ENCODE measurements at places on chromosomes 7 and 10. TPM values are rescaled to one million over a fixed set of nuclear protein-coding genes. Genes with fewer than 3 reads are reported as not detected.

Gene LIPN
- total RNA-seq: not detected

Gene PRR15
- total RNA-seq: not detected

GRCh38 chr7:2953099-2953498 is 90.6 kb downstream of the CARD11 start:
- H3K36me3 ChIP-seq: peaks cover 72% of the 10 kb centered on the region
- no peak overlapping the region for H3K27ac ChIP-seq
- H3K4me1 ChIP-seq: peaks cover 68% of the 10 kb centered on the region

GRCh38 chr7:29771081-29771816 is 35.1 kb upstream of the WIPF3 start:
- no peak overlapping the region for H3K4me3 ChIP-seq
- peaks cover 4% of the 10 kb centered on the region for H3K27me3 ChIP-seq
- H3K4me1 ChIP-seq: no peaks in the 10 kb centered on the region
- H3K27ac ChIP-seq: no peak overlapping the region
- no peak for DNase-seq

GRCh38 chr10:4459531-4459930 is 366.5 kb upstream of the AKR1E2 start:
- H3K27ac ChIP-seq: no peak overlapping the region
- no peak for DNase-seq
- H3K4me1 ChIP-seq: no peaks in the 10 kb centered on the region
- H3K36me3 ChIP-seq: no peaks in the 10 kb centered on the region
- no peak overlapping the region for H3K4me3 ChIP-seq

GRCh38 chr10:50470798-50471582 is 152.8 kb downstream of the SGMS1 start:
- no peak overlapping the region for H3K4me3 ChIP-seq
- H3K4me1 ChIP-seq: peaks cover 32% of the 10 kb centered on the region
- DNase-seq: no peak

DNA sequence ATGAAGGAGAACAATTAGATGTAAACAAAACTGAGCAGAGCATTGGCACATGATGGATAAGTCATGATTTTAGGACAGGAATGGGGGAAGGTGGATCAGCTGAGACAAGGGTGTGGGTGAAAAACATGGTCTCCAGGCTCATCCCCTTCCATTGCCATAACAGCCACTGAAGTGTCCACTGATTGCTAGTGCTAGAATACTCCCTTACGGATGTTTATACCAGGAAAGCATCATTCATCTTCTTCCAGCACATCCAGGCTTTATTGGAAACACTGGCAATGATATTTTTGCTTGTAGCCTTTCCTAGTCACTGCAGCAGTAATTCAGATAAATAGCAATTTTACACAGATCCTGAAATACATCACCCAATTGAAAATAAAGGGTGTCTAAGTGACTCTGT is 259.5 kb downstream of the PLXDC2 start:
- H3K4me1 ChIP-seq: no peaks in the 10 kb centered on the region
- no peak overlapping the region for H3K27ac ChIP-seq
- H3K4me3 ChIP-seq: no peak overlapping the region
- no peak for DNase-seq
- no peaks in the 10 kb centered on the region for H3K27me3 ChIP-seq
- no peaks in the 10 kb centered on the region for H3K36me3 ChIP-seq

DNA sequence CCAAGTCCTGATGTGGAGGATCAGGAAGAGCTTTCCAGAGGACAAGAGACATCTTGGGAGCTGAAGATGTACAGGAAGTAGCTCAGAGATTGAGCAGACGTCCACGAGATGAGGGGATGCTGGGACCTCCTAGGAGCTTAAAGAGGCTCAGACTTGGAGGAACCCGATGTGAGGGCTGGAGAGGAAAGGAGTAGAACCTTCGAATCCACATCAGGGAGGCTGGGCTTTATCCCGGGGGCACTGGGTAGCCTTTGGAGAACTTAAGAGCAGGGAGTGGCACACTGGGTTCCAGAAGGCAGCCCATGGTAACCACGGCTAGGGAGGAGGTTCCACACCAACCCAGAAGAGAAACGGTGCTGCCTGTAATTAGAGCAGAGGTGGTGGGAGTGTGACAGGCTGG is 10.8 kb downstream of the PRKCQ start:
- no peak overlapping the region for H3K4me3 ChIP-seq
- H3K4me1 ChIP-seq: peaks cover 73% of the 10 kb centered on the region
- peaks cover 29% of the 10 kb centered on the region for H3K36me3 ChIP-seq

Measured in activated CD4-positive, alpha-beta T cell treated with anti-CD3 and anti-CD28 coated beads, Interleukin-2, amount 10 ng/mL, durations not matched to agents 24 days and 14 days (primary cell).